COR-L47 (cell line): ENCODE measurements at places on chromosomes 3 and 15.

DNA sequence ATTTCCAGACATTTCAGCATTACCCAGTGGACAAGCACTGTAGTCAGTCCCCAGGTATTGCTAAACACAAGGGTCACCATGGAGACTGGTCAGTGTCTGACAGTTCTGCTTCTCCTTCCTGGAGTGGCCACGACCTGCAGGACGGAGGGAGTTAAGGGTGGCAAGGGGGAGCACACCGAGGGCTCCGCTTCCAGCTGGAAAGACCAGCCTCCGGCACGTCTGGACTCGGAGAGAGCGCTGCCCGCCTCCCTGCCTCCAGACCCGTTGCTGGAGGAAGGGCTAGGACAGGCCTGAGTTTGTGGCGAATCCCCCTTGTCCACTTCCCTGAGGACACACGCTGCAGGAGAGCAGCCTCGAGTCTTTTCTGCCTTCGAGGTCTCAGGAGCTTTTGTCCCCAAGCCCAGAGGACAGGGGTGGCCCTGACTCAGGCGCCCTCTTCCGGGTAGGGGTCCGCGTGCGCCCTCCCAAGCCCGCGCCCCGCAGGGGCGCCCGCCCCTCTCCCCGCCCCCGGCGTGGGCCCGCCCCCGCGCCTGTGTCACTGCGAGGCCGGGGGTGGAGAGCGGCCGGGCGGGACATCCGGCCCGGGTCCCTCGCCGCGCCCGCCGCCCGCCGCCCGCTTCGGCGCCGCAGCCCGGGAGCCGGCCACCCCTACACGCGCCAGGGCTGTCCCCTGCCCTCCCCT, at the start of gene CHST14:
TSS of gene CHST14 (plus strand) at position 562 of the 682 bp plus-strand sequence. CDS start 230 bp downstream, outside the sequence.
- peak; percentile 35 for DNase-seq

DNA sequence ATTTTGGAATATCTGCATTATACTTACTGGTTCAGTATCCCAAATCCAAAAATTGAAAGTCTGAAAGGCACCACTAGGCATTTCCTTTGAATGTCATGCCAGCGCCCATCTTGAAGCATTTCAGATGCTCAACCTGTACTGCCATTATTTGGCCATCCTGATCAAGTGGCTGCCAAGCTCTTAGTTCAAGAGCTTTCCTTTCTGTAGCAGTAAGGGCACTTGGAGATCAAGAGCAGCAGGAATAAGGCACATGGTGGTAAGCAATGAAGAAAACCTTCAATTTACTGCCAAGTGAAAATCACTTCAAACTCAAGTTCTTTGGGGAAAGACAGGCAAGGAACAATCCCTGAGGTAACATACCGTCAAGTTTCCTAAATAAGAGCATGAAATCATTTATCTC, 10.0 kb downstream of the RHOA start:
- no peak for DNase-seq

- DNase-seq = no peak
These were observed 26.6 kb upstream of the GBE1 start for GRCh38 chr3:81788044-81788443.

GRCh38 chr15:43509660-43510199, 7.7 kb upstream of the MAP1A start:
- DNase-seq = no peak

- DNase-seq = no peak
These were observed 68.0 kb downstream of the CHL1 start for GRCh38 chr3:264394-265156.

DNA sequence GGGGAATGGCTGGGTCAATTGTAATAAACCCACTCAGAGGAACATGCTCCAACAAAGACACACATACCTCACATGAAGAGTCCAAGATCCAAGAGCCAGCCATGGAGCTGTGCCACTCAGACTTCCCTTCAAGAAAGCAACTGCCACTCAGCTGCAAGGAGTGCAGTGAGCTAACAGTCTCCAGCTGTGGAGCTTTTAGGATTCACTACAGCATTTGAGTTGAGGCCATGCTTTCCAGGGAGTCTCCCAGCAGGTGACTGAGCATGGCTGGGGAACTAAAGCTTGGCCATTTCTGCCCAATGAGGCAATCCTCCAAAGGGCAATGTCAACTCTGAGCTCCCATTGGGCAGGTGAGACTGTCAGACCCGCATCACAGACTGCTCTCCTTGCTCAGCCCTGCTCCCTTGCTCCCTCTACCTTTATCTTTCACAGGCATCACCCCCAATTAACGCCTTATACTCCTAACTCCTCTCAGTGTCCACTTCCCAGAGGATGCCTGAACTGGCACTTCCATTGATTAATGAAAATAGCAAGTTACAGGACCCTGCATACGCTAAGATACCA, 165.3 kb upstream of the CTNNB1 start:
- no peak for DNase-seq

- no peak for DNase-seq
These were observed 894.3 kb downstream of the OTOL1 start for GRCh38 chr3:162390891-162391290.

DNA sequence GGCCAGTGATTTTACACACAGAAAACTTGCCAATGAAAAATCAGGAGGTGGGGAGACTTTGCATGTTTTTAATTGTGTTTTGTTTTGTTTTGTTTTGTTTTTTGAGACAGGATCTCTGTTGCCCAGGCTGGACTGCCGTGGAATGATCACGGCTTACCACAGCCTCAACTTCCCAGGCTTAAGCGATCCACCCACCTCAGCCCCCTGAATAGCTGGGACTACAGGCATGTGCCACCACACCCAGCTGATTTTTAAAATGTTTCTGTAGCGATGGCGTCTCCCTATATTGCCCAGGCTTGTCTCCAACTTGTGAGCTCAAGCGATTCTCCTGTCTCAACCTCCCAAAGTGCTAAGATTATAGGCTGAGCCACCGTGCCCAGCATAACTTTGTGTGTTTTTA, 46.0 kb downstream of the MEIS2 start:
- DNase-seq = no peak
